ENCODE measurements at places on chromosomes 4 and X.
A peak's percentile ranks its signal among the peaks of the same experiment; 100 is the strongest.

- DNase-seq = no peak
Measured at GRCh38 chr4:163681208-163681821, 186.8 kb downstream of the TMA16 start.

- DNase-seq = peak; percentile 16
Measured at GRCh38 chrX:134241960-134242619, 5.1 kb downstream of the CCDC160 start.

- no peak for DNase-seq
Measured at GRCh38 chr4:183763990-183764754, 105.1 kb downstream of the TRAPPC11 start.

GRCh38 chrX:109742722-109743121, 9.7 kb upstream of the ACSL4 start:
- no peak for DNase-seq

- DNase-seq = peak; percentile 78
Measured at GRCh38 chrX:16308773-16309172, 141.5 kb downstream of the MAGEB17 start.

DNA sequence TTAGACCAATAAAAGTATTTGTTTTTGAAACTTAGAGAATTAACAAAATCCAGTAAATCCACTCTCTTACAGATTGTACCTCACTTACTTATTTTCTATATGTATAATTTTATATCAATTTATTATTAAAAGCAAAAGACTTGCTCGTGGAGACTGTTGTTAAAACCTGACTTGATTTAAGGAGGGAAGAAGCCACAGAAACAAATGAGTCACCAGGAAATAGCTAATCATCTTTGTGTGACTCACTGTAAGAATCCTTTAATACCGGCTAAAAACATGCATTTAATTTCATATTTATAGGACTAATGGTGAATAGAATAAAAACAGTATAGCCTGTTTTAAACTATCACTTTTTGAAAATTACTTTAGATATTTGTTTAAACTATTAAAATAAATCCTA, 29.9 kb upstream of the UBE2NL start:
- DNase-seq = no peak

GRCh38 chrX:139204898-139205667, 325.5 kb upstream of the F9 start:
- DNase-seq = peak; percentile 80

DNA sequence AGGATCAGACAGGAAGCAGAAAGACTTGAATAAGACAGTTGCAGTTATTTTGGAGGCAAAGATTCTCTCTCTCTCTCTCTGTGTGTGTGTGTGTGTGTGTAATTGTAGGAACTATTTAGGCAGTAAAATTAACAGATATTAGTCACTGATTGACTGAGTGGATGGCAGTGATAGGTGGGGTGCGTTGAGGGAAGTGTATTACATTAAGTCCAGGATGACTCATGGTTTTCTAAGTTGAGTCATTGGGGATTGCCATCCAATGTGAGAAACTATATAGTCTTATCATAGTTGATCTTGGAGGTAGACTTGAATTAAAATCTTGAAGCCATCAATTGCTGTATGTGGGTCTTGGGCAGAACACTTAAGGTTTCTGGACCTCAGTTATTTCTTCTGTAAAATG, 75.4 kb downstream of the AR start:
- peak; percentile 29 for DNase-seq

DNA sequence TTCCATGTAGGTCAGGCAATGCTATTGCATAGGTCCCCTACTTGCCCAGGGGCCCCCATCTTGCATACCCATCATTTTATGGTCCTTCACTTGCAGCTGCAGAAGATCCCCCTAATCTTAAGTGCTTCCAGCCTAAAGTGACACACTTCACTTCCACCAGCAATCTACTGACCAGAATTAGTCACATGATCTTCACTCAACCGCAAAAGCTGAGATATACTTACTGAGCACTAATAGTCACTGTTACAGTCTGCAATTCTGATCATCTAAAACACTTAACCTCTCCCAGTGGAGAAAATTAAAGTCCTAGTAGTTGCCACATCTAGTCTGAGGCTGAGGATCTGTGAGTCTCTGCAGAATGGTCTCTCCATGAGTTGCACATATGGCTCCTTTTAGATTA, 82.1 kb downstream of the AREG start:
- DNase-seq = no peak

- DNase-seq = no peak
Measured at GRCh38 chrX:32514986-32515385, 696.4 kb downstream of the DMD start.

DNA sequence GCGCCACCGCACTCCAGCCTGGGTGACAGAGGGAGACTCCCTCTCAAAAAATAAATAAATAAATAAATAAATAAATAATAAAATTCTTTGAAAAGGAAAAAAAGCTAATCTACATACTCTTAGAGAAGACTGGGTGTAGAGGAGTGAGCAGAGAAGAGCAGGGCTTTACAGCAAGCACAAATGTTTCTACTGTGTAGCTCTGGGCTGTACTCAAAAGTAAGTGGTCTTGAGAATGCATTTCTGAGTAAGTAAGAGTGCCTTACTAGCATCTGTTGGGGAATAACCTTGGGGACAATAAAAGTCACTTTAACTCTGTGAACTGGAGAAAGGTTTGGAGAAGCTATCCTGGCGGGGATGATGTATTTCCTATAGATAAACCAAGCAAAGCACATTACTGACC, 185.8 kb downstream of the WDFY3 start:
- no peak for DNase-seq

DNA sequence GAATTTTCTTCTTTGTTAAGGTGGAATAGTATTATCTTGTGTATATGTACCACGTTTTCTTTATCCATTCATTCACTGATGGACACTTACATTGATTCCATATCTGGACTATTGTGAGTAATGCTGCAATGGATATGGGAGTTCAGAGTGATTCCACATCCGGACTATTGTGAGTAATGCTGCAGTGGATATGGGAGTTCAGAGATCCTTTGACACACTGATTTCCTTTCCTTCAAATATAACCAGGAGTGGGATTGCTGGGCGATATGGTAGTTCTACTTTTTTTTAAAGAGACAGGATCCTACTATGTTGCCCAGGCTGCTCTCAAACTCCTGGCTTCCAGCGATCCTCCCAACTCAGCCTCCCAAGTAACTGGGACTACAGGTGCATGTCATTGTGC, 12.1 kb downstream of the TMEM156 start:
- DNase-seq = no peak

GRCh38 chr4:120886191-120886590, 36.3 kb downstream of the PRDM5 start:
- DNase-seq = no peak

DNA sequence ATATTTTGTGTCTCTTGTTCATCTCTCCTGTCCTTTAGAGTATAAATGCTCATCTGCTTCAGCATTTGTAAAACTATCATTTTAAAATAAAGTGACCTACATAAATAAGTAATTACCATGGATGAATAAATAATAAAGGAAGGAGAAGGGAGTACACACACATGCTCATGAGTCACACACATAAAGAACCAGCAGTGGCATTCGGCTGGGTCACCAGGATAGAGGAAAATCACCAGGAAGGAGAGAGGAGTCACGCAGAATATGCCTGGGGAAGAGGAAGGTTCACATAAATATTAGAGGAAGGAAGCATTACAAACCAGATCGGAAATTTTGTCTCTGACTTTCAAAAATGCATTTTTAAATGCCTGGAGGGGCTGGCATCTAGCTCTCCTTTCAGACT, 38.5 kb upstream of the MED14 start:
- peak; percentile 46 for DNase-seq

- no peak for DNase-seq
Measured at GRCh38 chr4:126028876-126029275, 714.1 kb downstream of the FAT4 start.

- DNase-seq = no peak
Measured at GRCh38 chrX:68440442-68440841, 7.1 kb upstream of the OPHN1 start.

GRCh38 chr4:52250154-52250553, 199.1 kb downstream of the SPATA18 start:
- DNase-seq = no peak

DNA sequence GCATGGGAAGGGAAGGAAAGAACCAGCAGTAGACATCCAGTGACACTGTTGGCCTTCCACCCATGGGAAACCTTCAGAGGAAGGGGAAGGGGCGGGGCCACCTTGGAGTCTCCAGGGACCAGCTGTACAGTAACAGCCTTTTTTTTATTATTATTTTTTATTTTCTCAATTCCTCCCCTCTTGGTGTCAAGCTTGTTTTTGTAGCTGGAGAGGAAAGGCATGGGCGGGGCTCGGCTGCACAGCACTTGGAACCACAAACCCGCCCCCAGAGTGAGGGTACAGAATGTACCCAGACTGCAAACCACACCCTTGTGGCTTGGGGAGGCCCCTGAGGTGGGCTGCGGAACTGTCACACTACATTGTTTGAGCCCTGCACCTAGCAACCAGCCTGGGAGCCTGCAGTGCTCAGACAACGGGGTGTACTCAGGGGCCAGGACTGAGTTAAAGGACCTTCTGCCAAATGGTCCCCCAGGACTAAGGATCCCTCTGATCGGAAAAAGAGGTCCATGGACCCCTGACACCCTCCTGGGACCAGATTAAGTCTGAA, 45.7 kb downstream of the PRPS1 start:
- peak; percentile 90 for DNase-seq

DNA sequence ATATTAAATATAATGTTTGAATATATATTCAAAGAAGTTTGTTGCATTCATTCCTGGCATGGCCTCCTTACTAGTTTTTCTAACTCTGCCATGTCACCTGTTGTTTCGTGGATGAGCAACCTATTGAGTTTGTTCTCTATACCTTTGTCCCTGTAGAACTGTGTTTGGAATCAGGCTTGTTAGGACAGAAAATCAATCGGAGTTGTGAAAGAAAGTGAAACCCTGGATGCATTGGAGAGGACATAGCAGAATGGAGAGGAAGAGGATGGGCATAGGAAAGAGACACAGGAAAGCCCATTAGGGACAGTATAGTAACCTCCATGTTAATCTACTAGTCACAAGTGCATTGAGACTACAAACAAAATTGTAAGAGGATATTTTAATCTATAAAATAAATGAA, 31.2 kb downstream of the ANK2 start:
- DNase-seq = no peak

DNA sequence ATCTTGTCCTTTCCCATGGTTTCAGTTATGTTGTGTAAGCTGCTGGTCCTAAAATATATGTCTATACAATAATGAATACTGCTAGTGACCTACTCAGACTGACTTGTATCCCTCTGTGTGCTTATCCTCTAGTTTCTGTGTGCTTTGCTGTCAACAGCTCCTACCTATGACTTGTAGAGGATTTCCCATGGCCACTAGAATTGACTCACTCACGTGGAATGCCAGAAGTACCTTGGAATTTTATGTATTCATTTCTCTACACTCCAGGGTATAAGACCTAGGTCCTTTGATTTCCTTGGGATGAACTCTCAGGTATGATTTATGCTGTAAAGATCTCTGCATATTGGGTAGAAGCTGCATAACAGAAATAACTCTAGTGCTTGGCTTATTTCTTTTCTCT, 279.9 kb upstream of the SLIT2 start:
- DNase-seq = peak; percentile 59

DNA sequence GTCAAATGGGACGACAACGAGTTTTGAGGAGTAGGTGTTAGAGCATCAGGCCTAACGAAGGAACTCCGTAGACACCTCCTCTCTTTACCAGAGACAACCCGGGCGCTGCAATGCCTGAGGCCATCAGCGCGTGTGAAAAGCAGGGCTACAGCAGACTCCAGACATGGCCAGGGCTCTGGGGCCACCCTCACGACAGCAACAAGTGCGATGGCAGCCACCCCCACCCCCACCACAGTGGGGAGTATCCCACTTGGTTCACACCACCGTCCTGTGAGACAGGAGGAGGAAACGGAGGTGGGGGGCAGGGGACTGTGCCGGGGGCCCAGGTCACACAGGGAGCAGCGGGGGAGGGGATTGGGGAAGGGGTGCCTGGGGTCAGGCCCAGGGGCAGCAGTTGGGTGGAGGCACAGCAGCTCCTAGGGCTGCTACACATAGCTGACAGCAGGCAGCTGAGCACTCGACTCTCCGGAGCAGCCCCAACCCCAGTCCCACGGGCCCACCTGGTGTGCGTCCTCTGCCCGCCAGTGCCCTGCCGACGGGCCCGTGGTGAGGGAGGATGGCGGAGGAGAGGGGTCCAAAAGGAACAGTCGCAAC, 8.5 kb downstream of the LRPAP1 start:
- DNase-seq = no peak

GRCh38 chr4:176784816-176785215, 7.9 kb downstream of the VEGFC start:
- DNase-seq = no peak

DNA sequence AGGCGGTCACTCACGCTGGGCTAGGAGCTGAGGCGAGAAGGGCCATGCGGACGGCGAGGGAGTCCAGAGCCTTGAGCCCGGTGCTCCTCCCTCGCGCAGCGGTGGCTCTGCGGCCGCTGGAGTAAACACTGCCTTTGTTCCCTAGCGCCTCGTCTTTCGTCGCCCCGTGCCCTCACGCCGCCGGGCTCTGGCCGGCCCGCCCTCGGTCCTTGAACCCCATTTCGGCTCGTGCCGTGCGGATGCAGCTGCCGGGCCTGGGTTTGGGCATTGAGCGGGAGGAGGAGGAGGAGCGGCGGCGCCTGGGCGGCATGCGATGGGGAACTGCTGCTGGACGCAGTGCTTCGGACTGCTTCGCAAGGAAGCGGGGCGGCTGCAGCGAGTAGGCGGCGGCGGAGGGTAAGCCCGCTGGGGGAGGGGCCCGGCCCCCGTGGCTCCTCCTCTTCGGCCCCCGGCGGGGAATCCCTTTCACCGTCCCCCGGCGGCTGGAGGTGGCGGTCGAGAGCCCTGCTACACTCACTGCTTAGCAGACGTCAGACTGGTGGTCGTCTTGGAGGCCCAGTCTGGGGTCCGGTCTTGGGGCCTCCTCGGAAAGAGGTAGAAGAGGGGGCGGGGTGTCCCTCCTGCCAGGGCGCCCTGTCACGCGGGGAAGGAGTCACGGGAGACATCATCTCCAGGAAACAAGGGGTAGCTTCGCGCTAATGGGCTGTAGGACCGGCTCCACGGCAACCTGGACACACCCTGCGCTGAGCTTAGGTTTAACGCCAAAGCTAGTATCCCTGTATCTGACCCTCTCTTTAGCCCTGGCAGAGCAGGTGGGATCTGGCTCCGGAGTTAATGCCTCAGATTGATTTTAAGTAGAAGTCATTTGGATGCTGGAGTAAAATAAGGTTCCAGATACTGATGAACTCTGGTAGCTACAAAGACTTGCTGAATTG, at the start of gene AP1AR:
TSS of gene AP1AR (plus strand) at position 9 of the 935 bp plus-strand sequence. CDS start at position 314, 305 bp downstream.
- DNase-seq = peak; percentile 92

- DNase-seq = no peak
Measured at GRCh38 chr4:8251110-8251883, 18.3 kb upstream of the HTRA3 start.

- DNase-seq = no peak
Measured at GRCh38 chr4:154030746-154031145, 241.9 kb upstream of the SFRP2 start.

DNA sequence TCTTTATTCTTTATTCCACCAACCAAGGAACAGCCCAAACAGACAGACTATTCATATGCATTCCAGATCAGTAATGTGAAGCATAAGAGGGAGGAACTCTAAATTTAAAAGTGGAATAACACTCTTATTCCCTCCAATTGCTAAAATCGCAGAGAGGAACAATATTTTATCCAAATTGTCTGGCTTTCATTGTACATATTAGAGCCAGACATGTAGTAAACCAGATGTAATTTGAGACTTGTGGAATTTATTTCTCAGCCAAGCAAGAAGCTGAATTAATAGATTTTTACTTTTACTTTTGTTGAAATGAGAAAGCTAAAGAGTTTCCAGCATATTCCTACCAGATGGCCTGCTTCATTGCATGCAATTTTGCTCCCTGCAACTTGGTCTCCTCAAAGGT, 674.6 kb upstream of the SLIT2 start:
- no peak for DNase-seq

Measured in astrocyte of the hippocampus (primary cell).